ENCODE measurements at places on chromosomes 6 and 20.

- DNase-seq, result no peak
Measured at GRCh38 chr6:62480544-62480943, 194.5 kb upstream of the KHDRBS2 start.

DNA sequence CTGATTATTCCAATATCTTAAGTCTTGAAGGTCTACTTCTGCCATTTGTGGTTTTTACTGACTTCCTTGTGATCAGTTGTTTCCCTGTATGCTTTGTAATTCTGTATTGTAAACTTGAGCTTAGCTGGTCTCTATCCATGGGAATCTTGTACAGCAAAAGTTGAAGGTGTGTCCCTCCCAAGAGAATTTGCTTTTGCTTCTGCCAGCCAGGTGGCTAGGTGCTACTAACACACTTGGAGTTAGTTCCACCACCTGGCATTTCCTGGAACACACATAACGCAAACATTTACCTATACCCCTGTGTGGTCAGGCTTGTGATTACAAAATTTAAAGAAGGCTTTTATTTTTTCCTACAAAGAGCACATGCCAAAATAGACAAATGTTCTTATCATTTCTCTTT, 141.2 kb downstream of the GRM4 start:
- no peak for DNase-seq

DNA sequence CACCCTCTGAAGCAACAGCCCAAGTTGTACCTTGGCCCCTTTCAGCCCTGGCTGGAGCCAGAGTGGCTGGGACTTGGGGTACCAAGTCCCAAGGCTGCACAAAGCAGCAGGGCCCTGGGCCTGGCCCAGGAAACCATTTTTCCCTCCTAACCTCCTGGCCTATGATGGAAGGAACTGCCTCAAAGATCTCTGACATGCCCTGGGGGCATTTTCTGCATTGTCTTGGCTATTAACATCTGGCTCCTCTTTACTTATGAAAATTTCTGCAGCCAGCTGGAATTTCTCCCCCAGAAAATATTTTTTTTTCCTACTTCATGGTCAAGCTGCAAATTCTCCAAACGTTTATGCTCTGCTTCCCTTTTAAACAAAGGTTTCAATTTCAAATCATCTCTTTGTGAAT, 269.4 kb upstream of the CDYL start:
- no peak for DNase-seq

GRCh38 chr6:17635568-17635967, 35.5 kb downstream of the FAM8A1 start:
- DNase-seq, result no peak

GRCh38 chr20:46798430-46798829, 89.0 kb downstream of the SLC2A10 start:
- DNase-seq, result no peak

- no peak for DNase-seq
Measured at GRCh38 chr6:6790891-6791290, 202.4 kb downstream of the LY86 start.

- DNase-seq, result no peak
Measured at GRCh38 chr20:33817411-33817810, 6.3 kb downstream of the CHMP4B start.

DNA sequence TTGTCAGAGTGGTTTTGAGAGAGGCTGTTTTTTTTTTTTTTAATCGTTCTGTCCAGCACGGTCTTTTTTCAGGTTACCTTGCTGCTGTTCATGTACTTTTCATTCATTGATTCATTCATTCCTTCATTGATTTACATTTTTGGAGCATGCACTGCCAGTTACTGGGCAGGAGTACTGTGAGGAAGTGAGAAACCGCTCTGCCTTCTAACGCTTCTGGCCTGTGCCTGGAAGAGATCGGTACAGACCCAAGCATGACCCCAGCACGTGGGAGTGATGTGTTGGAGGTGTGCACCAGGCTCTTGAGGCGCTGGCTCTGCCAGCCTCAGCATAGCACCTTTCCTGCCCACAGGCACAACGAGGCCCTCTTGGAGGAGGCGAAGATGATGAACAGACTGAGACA, 9.1 kb downstream of the RIPK1 start:
- no peak for DNase-seq

DNA sequence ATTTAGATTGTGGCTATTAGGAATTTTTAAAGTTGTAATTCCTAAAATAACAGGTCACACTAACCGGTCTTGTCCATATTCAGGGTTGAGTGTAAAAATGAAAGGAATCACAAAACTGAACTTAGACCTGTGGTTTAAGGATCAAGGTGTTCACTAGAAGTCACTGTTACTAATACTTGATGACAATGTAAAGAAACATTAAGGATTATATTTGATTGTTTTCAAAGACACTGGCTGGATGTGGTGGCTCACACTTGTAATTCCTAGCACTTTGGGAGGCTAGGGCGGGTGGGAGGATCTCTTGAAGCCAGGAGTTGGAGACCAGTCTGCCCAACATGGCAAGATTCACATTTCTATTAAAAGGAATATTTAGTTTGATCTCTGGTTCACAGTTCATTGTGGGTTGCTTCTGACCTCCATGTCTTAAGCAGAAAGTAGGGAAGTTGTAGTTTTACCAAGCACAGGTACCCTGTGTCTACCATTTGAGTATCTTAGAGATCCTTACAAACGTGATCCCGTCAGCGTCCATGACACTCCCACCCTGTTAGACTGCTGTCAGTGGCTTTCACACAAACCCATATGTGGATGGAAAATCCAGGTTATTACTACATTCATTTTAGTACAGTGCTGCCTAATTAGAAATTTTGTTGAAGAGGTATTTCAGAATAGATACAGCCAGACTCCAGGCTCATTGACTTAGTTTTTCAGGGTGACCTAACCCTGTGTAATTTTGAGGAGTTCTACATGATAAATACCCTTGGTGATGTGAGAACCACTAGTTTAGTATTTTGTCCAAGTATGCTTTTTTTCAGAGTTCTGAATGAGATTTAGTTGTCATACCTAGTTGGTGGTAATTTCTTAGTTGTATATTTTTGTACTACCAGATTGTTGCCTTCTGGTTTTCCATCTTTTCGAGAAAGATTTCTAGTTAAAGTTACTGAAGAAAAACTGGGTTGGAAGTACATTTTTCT, 10.2 kb downstream of the SRSF3 start:
- no peak for DNase-seq

- peak; percentile 74 for DNase-seq
Measured at GRCh38 chr20:47998736-47999135, 213.5 kb upstream of the SULF2 start.

DNA sequence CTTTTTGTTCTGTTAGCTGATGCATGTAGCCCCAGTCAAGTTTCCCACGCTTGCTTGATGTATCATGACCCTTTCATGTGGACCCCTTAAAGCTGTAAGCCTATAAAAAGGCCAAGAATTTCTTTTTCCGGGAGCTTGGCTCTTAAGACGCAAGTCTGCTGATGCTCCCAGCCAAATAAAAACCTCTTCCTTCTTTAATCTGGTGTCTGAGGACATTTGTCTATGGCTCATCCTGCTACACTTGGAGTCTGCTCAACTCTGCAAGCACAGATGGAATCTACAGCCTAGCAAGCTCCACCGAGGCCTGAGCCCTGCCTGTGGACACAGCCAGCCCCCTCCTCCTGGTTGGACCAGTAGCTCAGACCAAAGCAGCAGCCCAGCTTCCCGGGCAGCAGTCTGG, 3.4 kb downstream of the CST2 start:
- no peak for DNase-seq

- DNase-seq, result no peak
Measured at GRCh38 chr6:36104836-36105235, 25.5 kb upstream of the MAPK13 start.

- no peak for DNase-seq
Measured at GRCh38 chr6:7100753-7101081, 7.0 kb upstream of the RREB1 start.

GRCh38 chr20:38798266-38798665, 7.2 kb upstream of the PPP1R16B start:
- no peak for DNase-seq

- DNase-seq, result no peak
Measured at GRCh38 chr6:111952821-111953540, 79.7 kb upstream of the FYN start.

GRCh38 chr6:99780556-99780885, 173.9 kb downstream of the PRDM13 start:
- no peak for DNase-seq

- DNase-seq, result no peak
Measured at GRCh38 chr6:80161434-80161833, 55.0 kb downstream of the BCKDHB start.

DNA sequence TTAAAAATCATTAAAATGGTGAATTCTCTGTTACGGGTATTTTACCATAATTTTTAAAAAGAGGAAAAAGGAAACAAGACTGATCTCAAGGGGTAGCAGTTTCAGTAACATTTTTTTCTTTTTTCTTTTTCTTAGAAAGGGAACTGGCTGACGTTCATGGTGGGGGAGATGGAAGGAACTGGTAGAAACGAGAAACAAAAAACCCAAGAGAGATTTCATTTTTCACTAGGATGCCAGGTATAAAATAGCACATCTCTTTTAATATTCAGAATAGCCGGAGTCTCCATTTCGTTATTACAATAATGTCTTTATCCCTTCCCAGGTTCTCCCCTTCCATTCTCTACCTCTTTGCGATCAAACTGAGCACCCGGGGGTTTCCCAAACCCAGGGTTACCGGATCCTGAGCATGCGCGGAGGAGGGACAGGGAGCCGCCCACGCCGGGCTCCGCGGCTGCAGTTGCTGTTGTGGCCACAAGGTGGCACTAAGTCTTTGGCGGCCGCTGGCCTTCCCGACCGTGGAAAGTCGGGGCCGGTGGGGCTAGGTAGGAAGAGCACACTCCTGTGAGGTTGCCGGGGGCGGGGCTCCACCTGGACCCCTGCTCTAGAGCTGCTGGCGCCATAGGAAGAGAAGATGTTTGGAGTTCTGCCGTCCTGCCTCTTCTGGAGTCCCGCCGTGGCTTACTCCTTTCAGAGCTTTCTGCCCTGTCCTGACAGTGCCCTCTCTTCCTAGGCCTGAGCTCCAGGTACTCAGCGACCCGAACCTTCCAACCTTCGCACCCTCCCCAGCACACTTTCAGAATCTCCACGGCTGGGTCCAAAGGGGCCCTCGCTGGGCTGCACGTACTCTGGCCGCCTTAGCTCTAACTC, 146.8 kb downstream of the SH3BGRL2 start:
- no peak for DNase-seq

- no peak for DNase-seq
Measured at GRCh38 chr6:37021356-37022129, 16.1 kb downstream of the FGD2 start.

DNA sequence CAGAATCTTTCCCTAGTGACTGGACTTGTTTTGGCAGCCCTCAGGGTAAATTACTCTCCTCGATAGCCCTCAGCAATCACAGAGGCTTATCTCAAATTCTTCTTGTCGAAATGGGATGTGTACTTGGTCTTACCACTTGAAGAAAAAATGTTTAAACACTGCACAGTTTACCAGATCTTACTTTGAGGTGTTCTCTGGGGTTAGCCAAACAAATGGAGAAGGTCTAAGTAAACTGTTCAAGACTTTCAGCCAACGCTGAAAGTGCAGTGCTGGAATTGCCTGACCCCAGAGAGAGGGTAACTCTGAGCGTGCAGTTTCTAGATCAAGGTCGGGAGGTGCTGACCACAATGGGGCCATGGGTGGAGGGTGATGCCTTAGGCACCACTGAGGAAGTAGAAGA, 39.2 kb downstream of the MYLIP start:
- no peak for DNase-seq

GRCh38 chr6:102641426-102641825, 1247.9 kb downstream of the GRIK2 start:
- DNase-seq, result no peak

GRCh38 chr6:144475411-144475810, 190.3 kb downstream of the UTRN start:
- DNase-seq, result no peak

DNA sequence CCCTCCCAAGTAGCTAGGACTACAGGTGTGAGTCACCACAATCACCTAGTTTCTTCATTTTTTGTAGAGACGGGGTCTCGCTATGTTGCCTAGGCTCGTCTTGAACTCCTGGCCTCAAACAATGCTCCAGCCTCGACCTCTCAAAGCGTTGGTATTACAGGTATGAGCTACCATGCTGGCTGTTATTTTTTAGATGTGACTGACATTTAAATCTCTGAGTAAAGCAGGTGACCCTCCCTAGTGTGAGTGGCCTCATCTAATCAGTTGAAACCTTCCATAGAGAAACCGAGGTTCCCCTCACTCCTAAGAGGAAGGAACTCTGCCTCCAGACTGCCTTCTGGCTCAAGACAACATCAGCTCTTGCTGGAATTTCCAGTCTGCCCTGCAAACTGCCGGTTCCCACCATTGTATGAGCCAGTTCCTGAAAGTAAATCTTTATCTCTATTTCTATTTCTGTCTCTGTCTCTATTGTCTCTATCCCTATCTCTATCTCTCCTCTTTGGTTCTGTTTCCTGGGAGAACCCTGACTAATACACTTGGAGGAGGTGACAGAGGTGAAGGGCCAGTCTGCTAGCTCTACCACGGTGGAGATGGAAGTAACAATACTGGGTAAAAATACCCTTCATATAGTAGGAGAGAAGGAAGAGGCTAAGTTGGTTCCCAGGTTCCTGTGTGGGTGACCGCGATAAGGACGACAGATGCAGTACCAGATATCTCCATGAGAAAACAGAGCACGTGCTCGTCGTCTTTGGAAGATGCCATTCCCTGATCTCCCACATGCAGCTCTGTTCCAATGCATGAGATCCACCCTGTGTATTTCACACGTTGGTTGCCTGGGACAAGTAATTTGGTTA, 81.0 kb downstream of the MYB start:
- DNase-seq, result no peak

GRCh38 chr6:12012558-12013306, 620 bp downstream of the HIVEP1 start:
- DNase-seq, result no peak

- no peak for DNase-seq
Measured at GRCh38 chr20:51042064-51042463, 19.2 kb upstream of the KCNG1 start.

GRCh38 chr6:157328108-157328692, 4.9 kb upstream of the TMEM242 start:
- DNase-seq, result no peak

DNA sequence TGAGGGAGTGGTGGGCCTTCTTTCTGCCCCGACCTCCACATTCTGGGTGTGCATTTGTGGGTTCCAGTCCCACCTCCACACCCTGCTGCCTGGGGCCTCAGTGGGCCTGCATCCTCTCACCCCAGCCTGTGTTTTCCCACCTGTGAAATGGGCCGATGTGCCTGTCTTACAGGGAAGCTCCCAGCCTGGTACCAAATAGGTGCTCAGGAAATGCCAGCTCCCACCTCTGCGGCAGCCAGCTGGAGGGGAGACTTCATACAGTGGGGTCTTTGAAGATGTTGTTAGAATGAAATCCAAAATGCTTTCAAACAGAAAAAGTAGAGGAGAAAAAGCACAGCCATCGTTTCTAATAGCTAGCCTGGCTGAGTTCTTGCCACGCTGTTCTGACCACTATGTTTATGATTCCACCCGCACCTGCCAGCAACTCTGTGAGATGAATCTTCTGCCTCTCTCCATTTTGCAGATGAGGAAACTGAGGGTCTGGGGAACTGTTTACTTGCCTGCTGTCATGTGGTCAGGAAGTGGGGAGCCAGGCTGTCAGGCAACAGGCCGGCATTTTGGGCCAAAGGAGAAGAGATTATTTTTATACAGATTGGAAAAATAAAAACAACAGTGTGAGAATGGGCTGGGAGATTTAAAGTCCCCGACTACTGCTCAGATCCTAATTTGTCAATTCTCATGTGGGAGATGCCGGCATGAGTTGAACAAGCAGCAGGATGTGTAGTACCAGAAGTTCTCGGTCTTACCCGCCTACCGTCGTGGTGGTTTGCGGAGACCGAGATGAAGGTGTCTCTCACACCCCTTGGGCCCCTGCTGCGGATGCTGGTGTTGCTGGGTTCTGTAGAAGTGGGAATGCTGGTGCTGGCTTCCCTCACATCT, 4.6 kb downstream of the TMEM181 start:
- no peak for DNase-seq

GRCh38 chr6:79909517-79909916, 37.8 kb downstream of the ELOVL4 start:
- no peak for DNase-seq

Data from vagina (tissue), 2 donors.